ENCODE measurements at places on chromosomes 7 and 10.

DNA sequence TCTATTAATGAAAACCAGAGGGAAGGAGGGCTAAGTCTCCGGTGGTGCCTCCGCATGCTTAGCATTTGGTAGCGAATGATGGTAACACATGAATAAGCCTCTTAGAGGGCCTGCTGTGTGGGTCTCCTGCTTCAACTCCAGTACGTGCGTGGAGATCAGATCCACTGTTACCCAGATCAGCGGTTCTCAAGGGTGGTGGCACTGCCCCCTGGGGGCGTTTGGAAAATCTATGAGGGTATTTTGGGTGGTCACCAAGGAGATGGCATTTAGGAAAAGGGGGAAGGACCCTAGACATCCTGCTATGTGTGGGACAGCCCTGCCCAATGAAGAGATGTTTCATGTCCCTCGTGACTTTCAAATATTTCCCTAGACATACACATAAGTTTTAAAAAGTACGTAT lies 57.1 kb upstream of the TM9SF3 start:
- no peak for DNase-seq

DNA sequence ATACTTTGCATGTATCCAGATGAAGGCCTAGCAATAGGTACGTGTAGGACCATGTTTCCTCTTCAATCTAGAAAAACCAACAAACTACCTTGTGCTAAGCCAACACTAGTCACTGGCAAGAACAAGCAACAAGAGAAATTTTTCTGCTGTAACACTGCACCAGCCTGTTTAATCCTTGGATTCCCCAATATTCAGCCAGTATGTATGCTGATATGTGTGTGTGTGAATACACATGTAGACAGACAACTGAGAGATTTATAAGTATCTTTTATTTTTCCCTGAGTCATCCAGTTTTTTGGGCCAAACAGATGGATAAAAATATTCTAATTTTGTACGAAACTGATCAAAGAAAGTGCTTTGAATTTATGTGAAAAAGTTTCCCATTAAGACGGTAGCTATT lies 26.2 kb downstream of the GLI3 start:
- no peak for DNase-seq

GRCh38 chr7:103106005-103106702 lies 31.2 kb downstream of the ARMC10 start:
- no peak for DNase-seq

GRCh38 chr7:42545049-42545724 lies 308.2 kb upstream of the GLI3 start:
- DNase-seq, result no peak

DNA sequence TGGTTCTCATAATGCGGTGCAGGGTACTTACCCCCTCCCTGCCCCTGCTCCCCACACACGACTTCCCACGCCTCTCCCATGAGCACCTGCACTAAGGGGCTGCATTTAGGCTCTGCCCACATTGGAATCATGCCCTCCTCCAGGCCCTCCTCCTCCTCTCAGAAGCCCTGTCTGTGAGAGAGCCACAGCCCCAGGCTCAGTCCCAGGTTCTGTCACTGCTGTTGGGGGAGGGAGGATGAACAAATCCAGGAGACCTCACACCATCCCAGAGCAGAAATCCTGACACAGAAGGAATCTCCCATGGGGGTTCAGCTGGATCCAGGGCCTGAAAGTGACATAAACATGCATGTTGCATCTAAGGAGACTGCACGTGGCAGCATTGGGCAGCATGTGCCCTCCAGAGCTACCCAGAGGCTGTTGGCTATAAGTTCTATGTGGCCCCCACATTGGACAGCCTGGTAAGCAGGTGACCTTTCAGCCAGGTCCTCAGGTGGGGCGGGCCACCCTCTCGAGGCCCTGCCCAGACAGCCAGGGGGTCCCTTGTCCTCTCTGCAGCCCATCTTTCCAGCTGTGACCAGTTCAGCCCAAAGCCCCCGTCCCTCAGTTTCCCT lies 1.6 kb upstream of the PILRA start:
- DNase-seq, result no peak

DNA sequence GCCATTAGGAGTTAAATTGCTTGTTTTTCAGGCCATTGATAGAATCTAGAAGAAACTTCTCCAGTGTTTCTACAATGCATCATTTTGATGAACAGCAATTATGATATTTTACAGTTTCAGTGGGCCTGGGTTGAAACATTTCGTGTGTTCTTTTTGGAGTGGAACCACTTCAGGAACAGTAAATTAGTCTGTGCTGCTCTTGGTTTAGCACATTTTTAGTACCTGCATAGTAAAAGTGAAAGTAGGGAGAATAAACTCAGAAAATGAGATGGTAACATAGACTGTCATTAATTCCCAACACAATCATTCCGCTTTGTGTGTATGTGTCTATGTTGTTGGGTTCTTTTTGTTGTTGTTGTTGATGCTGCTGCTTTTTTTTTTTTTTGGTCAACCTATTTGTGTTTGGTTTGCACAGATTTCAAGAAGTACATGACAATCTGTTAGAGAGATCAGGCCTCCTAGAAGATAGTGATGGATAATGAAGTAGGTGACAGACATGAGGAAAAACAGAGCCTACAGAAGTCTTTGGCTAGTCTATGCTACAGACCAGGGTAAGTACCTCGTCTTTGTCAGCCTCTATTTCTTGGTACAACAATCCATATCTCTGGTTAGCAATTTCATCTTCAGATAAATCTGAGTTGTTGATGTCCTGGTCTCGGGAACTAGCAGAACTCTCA lies 154.0 kb upstream of the TARP start:
- DNase-seq, result no peak

DNA sequence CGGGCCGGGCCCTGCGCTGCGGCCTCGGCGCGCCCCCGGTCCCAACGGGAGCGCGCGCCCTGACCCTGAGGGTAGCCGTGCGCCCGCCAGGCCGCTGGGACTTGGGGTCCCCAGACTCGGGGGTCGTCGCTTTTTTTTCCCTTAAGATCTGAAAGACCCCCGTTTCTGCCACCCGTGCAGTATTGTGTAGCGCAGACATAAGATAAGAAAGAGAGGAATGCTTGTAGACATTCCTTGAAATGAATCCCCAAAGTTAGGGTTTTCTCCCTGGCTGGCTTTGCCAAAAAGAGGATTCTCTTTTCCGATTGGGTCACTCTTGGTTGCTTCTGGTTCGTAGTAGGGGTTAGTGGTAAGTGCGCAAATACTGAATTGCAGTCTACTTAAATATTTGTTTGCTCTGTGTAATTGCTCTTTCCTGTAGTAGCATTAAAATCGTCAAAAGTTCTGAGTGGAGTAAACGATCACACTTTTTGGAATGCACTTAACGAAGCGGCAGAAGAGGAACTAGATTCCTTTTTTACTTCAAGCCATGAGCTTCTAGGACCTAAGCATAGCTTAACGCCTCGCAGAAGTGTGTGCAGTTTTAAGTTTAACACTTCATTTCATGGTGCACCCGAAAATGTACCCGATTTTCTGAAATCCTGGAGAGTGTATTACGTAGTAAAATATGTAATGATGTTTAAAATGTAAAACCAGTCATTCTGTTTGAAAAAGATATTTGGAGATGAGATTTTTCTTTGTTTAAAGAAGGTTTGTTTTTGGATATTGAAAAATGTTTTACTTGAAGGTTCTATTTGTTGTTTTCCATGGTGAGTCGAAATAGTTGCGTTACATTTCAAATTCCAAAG lies 1.3 kb downstream of the CUL1 start:
- DNase-seq, result no peak

Data from heart left ventricle (tissue), 16 donors.